HCT116 (cell line): ENCODE measurements at places on chromosomes 16 and 17. TPM values are rescaled to one million over a fixed set of nuclear protein-coding genes. Genes with fewer than 3 reads are reported as not detected.
A peak's percentile ranks its signal among the peaks of the same experiment; 100 is the strongest.

MTMR4 gene
- 67.2 TPM for total RNA-seq

DNA sequence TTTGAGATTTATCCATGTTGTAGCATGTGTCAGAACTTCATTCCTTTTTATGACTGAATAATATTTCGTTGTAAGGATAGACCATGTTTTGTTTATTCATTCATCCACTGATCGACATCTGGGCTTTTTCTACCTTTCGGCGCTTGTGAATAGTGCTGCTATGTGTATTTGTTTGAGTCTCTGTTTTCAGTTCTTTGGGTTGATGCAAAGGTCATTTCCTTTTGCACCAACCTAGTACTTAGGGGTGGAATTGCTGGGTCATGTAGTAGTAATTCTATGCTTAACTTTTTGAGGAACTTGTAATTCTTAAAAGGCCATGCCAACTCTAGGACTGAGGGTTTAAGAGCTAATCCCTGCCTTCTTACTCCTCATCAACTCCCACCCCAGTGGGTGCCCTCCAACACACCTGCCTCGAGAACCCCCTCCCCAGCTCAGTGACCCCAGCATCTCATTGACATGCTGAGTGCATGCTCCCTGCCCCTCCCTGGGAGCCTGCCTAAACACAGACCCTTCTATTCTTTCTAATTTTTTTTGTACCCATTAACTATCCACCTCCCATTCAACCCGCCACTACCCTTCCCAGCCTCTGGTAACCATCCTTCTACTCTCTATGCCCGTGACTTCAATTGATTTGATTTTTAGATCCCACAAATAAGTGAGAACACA lies 51.2 kb downstream of the ABAT start:
- no peak overlapping the region for H3K4me3 ChIP-seq
- H3K27me3 ChIP-seq: no peaks in the 10 kb centered on the region
- no peaks in the 10 kb centered on the region for H3K36me3 ChIP-seq

DNA sequence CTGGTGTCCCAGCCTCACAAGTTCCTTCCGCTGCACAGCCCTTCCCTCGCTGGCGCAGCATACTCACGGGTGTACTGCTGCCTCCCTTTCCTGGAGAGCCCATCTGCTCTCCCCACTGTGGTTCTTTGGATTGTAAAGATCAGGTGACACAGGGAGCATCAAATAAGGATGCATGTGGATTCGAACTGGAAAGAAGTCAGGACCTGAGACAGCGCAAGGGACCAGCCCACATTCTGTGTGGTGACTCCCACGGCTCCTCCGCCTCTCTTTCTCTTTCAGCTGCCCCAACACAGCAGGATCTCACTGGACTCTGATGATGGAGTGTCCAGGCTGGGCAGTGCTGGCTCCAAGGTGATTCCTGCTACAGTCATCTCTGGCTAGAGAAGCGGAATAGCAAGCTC lies 8.1 kb downstream of the LDAF1 start:
- H3K36me3 ChIP-seq: peaks cover 17% of the 10 kb centered on the region
- no peak overlapping the region for H3K4me3 ChIP-seq
- no peak for DNase-seq
- peaks cover 12% of the 10 kb centered on the region; the same call in 1 of the 2 replicates for H3K4me1 ChIP-seq

NPIPB13 gene
- 9.1 TPM for total RNA-seq

KPNB1 gene
- total RNA-seq: 526 TPM

MPP2 gene
- 16.4 TPM for total RNA-seq

ASPA gene
- total RNA-seq: not detected

CLDN7 gene
- total RNA-seq: 286 TPM

DNA sequence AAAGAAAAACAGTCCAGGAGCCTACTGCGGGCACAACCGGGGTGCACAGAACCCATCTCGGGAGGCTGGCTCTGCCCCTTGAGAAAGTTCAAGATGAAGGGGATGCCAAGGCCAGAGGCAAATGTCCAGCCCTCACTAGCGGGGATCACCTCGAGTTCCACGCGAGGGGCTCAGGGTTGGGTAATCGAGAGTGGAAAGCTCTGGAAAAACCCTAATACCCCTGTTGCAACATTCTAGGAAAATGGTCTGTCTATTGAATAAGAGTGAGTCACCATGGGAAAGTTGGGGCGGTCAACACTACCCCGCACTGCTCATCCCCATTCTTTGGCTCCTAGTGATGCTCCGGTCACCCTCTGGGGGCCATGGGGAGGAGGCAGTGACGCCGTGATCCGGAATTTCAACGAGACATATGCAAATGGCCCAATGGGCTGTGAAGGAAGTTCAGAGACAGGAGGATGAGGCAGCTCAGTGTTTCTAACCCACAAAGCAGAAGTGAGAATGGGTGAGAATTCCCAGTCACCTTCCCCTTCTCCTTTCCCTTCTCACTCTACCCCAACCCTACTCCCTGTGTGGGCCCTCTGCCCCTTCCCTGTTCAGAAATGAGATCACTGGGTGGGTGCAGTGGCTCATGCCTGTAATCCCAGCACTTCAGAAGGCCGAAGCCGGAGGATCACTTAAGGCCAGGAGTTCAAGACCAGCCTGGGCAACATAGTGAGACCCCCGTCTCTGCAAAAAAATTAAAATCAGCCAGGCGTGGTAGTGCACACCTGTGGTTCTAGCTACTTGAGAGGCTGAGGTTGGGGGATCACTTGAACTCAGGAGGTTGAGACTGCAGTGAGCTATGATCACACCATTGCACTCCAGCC lies 22.4 kb downstream of the SOCS3 start:
- H3K27ac ChIP-seq: no peak overlapping the region

SPIRE2 gene
- total RNA-seq: 21.2 TPM

SLC2A4 gene
- total RNA-seq: 2.5 TPM

KCNAB3 gene
- 7.1 TPM for total RNA-seq

- peak overlapping the region; percentile 70 for H3K4me3 ChIP-seq
- peak overlapping the region; percentile 94 for H3K27ac ChIP-seq
- DNase-seq: peak; percentile 82
- H3K4me1 ChIP-seq: peaks cover 37% of the 10 kb centered on the region
- peaks cover 9% of the 10 kb centered on the region; the same call in 1 of the 2 replicates for H3K36me3 ChIP-seq
Measured at GRCh38 chr17:82105882-82106687, 8.0 kb upstream of the FASN start.

- no peak overlapping the region for H3K4me3 ChIP-seq
- no peak for DNase-seq
- peaks cover 15% of the 10 kb centered on the region for H3K4me1 ChIP-seq
- no peaks in the 10 kb centered on the region for H3K36me3 ChIP-seq
- no peaks in the 10 kb centered on the region for H3K27me3 ChIP-seq
Measured at GRCh38 chr17:17109256-17109655, 67.0 kb downstream of the MPRIP start.

DNA sequence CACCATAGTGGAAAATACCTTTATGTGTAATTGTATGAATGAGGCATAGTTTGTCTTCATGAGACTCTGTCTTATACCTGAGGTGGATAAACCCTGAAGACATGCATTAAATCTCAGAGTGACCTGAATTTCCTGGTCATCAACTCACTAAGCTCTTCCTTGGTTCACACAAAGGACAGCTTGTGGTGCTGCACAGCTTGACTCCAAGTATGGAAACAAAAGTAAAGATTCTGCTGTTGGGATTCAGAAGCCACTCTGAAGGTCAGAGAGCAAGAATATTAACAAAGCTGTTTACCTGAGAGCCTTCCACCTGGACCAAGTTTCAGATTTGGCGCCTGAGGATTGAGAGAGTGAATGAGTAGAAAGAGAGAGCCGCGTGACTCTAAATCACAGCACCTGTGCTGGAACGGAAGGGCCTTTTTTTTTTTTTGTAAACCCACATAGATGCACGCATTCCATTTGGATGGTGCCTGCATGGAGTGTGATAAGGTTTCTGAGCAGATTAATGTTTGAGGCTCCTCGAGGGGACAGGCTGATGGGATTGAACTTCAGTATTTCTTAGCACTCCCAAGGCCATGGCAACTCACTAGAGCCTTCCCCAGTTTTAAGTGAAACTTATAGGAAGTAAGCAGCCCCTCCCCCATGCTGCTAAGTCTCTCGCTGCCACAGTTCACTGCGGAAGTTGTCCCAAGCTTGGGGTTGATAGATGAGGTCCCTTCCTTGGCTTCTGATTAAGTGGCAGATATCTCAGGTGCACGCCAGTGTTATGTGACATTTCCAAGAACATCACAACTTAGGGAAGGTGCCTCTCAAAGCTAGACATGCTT lies 28.7 kb downstream of the CALB2 start:
- H3K27me3 ChIP-seq: no peaks in the 10 kb centered on the region
- no peaks in the 10 kb centered on the region for H3K36me3 ChIP-seq
- H3K27ac ChIP-seq: no peak overlapping the region
- no peaks in the 10 kb centered on the region for H3K4me1 ChIP-seq
- no peak overlapping the region for H3K4me3 ChIP-seq

CHST6 gene
- 17.9 TPM for total RNA-seq

- peaks cover 19% of the 10 kb centered on the region for H3K4me1 ChIP-seq
- H3K27ac ChIP-seq: no peak overlapping the region
- no peaks in the 10 kb centered on the region for H3K27me3 ChIP-seq
- H3K36me3 ChIP-seq: no peaks in the 10 kb centered on the region
- H3K4me3 ChIP-seq: no peak overlapping the region
Measured at GRCh38 chr17:57354673-57355072, 98.3 kb downstream of the MSI2 start.

DNA sequence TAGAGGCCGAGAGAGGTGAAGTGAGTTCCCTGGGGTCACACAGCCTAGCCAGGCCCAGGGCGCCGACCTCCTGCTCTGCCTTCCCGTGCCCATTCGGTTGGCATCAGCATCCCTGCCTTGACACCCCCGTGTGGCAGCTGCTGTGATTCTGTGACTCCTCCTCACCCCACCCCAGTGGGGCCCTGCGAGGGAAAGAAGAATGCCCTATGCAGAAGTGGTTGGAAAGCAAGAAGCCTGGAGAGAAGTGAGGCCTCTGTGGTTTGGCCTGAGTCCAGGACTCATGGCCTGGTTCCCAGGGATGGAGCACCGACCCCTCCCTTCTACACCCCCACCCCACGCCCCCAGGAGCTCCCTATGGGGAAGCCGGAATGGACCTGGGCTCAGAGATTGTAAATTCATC lies 296.2 kb downstream of the SEC14L1 start:
- no peak overlapping the region for H3K4me3 ChIP-seq
- no peaks in the 10 kb centered on the region for H3K4me1 ChIP-seq
- no peaks in the 10 kb centered on the region for H3K27me3 ChIP-seq

DNA sequence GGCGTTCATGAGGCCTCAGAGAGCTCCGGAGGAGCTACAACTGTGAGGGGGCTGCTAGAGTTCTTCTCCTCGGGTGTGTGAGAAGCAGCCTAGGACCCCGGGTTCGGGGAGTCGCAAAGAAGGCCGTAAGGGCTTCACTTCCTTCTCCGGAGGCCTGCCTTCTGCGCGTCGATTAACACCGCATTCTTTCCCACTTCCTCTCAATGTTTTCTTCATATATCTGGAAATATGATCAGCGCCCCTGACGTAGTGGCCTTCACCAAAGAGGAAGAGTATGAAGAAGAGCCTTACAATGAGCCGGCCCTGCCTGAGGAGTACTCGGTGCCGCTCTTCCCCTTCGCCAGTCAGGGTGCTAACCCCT lies 449 bp downstream of the SMCR8 start:
- peaks cover 19% of the 10 kb centered on the region for H3K4me1 ChIP-seq
- no peak for DNase-seq
- no peaks in the 10 kb centered on the region for H3K27me3 ChIP-seq
- H3K4me3 ChIP-seq: peak overlapping the region; percentile 93

GRCh38 chr17:73628642-73629552 lies 15.3 kb downstream of the SDK2 start:
- no peak overlapping the region for H3K27ac ChIP-seq
- H3K4me1 ChIP-seq: no peaks in the 10 kb centered on the region
- no peaks in the 10 kb centered on the region for H3K36me3 ChIP-seq
- no peak overlapping the region for H3K4me3 ChIP-seq
- DNase-seq: no peak

GRCh38 chr16:18969855-18970240 lies 13.9 kb upstream of the TMC7 start:
- no peak overlapping the region for H3K27ac ChIP-seq
- H3K4me1 ChIP-seq: peaks cover 7% of the 10 kb centered on the region
- no peak overlapping the region for H3K4me3 ChIP-seq

DNA sequence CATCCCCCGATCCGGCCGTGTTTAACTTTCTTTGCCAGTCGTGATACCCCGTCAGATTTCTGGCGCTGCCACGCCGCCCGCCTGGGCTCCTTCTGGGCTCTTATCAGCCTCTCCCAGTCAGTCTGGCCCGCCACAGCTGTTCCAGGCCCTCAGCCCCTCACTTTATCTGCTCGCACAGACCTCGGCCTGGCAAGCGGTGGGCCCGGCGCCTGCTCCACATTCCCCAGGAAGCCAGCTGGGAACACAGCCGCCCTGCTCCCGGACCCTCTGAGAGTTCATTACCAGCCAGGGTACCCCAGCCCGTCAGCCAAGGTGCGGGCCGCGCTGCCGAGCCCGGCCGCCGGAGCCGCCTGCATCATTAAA lies 157.5 kb downstream of the ZNF423 start:
- no peaks in the 10 kb centered on the region for H3K4me1 ChIP-seq
- H3K4me3 ChIP-seq: no peak overlapping the region
- 0 out of 2 replicates have a peak, but pooled peaks cover 6% of the 10 kb centered on the region for H3K27me3 ChIP-seq
- DNase-seq: no peak
- no peak overlapping the region for H3K27ac ChIP-seq
- no peaks in the 10 kb centered on the region for H3K36me3 ChIP-seq

DNA sequence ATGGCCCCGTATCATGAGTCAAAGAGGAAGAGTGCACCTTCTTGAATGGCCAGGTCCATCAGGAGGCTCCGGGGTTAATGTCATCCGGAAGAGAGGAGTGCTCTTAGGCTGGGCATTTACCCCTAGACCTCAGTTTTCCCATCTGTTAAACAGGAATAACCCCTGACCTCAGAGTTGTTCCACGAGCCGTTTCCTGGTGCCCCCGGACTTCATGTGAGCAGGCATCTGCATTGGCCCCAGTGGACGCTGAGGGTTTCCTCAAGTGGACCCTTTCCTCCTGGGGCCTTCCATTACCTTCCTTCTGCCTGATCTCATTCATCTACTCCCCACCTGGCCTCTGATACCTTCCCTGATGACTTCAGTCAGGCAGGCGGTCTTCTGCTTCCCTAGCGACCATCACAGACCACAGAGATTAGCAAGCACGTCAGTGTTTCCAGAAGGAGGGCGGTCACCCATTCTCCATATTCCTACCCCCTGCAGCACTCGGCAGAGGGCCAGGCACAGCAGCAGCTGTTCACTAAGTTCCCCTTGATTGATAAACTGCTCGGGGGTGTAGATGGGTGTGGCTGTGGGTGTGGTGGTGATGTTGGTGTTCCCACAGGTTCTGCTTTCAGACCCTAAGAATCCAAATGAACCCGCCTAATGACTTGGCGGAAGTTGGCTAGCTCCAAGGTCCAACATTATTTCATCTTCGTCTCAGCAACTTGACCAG lies 346.6 kb upstream of the TNRC6C start:
- H3K4me1 ChIP-seq: peaks cover 8% of the 10 kb centered on the region
- no peaks in the 10 kb centered on the region for H3K36me3 ChIP-seq
- peaks cover 52% of the 10 kb centered on the region for H3K27me3 ChIP-seq
- H3K27ac ChIP-seq: no peak overlapping the region
- DNase-seq: no peak

RASL10B gene
- 0.15 TPM for total RNA-seq

- no peaks in the 10 kb centered on the region for H3K27me3 ChIP-seq
- DNase-seq: peak; percentile 46
- peaks cover 50% of the 10 kb centered on the region for H3K4me1 ChIP-seq
- peak overlapping the region; percentile 63 for H3K27ac ChIP-seq
Measured at GRCh38 chr17:64385187-64386083, 5.2 kb downstream of the PECAM1 start.

C16orf86 gene
- total RNA-seq: 0.79 TPM
